Upper lobe of left lung (tissue), 6 donors: ENCODE measurements at places on chromosomes 4 and X.
A peak's percentile ranks its signal among the peaks of the same experiment; 100 is the strongest.

- no peak for DNase-seq
Measured at GRCh38 chr4:2879026-2879425, 35.4 kb downstream of the ADD1 start.

- no peak for DNase-seq
Measured at GRCh38 chrX:46531442-46531841, 13.8 kb downstream of the ZNF674 start.

GRCh38 chr4:36399762-36400353, 118.4 kb downstream of the DTHD1 start:
- no peak for DNase-seq

GRCh38 chrX:39195156-39195555, 393.9 kb downstream of the MID1IP1 start:
- no peak for DNase-seq

- DNase-seq: no peak
Measured at GRCh38 chr4:47933840-47934239, 19.5 kb upstream of the NFXL1 start.

DNA sequence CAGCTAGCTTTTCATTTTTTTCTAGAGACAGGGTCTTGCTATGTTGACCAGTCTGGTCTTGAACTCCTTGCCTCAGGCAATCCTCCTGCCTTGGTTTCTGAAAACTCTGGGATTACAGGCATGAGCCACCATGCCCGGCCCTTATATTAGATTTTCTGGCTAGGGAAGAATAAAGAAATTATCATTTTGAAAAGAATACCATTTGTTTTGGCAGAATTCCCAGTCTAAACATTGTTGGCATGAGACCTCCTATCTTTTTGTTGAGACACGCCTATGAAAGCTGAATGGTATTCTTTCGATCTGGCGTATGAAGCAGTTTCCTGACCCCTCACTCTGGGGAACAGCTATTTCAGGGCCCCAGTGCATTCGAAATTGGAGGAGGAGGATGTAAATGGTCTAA, 107.0 kb downstream of the REPS2 start:
- no peak for DNase-seq

- no peak for DNase-seq
Measured at GRCh38 chr4:69589884-69590283, 49.6 kb downstream of the UGT2A2 start.

DNA sequence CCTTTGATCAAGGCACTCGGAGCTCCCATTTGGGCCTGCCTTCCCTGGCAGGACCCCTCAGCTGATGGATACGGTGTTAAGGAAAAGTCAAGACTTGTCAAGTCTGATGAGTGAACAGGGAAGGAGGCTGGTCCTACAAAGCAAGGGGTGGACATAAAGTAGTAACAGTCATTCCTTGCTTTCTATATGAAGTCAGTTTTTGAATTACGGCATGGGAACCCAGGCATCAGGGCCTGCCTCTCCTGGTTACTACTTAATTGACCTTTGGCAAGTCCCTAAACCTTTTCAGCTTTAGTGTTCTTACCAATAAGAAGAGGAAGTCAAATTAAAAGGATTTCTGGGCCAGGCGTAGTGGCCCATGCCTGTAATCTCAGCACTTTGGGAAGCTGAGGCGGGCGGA, 7.0 kb downstream of the CHST7 start:
- DNase-seq: no peak

GRCh38 chr4:6560416-6561172, 14.4 kb upstream of the MAN2B2 start:
- DNase-seq: peak; percentile 46

GRCh38 chr4:17558941-17559708, 17.9 kb upstream of the LAP3 start:
- DNase-seq: no peak

DNA sequence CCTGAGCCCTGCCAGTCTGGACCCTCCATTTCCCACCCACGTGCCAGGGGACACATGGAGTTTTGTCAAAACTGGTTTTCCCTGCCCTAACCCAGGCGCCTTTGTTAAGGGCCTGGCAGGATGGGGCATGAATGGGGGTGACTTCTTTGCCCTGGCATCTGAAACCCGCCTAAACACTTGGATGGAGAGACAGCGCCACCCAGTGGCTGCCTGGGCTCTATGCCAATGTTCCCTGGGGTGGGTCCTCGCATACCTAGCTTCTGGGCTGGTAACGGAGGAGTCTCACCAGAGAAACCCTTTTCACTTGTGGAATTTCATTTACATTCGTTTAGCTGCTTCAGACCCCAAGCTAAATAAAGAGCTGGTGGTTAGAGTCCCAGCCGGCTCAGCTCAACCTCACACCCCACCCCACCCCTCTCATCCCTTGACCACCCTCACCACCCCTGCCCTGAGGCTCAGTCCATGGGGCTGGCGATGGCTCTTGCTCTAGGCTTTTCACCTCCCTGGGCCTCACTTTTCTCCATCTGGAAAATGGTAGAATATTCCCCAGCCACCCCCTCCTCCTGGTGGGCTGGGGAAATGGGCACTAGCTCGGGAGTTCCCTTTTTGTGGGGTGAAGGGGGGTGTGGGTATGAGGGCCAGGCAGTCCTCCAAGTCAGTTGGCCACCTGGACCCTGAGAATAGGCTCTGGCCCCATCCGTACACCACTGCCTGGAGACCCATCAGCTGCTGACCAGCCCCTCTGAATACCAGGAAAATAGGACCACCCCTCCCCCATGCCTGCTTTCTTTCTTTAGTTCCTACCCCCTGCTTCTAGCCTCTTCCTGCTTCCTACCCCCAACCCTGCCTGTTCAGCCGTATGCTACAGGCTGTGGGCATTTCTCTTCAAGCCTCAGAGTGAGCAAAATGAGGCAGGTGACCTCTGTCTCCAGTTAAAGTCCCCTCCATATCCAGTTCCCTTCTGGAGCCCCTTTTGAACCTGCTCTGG, 57.1 kb upstream of the PJA1 start:
- DNase-seq: peak; percentile 50

DNA sequence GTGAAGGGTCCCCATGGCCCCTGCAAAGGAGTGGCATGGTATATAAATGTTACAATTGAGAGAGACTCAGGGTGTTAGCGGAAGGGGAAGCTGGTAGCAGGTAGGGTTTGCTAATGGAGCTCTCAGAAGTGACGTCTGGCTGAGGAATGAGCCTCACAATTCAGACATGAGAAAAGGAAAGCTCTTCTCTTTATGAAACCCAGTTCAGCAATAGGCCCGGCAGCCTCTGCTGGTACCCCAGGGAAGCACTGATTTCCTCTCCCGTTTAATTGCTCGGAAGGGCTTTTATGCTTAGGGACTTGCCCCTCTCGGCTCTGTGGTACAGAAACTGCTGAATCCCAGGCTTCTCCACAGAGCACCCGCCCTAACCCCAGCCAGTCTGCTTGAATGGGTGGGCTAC, 19.4 kb upstream of the AFAP1 start:
- DNase-seq: no peak

- DNase-seq: no peak
Measured at GRCh38 chrX:55005256-55005655, 5.1 kb downstream of the APEX2 start.

DNA sequence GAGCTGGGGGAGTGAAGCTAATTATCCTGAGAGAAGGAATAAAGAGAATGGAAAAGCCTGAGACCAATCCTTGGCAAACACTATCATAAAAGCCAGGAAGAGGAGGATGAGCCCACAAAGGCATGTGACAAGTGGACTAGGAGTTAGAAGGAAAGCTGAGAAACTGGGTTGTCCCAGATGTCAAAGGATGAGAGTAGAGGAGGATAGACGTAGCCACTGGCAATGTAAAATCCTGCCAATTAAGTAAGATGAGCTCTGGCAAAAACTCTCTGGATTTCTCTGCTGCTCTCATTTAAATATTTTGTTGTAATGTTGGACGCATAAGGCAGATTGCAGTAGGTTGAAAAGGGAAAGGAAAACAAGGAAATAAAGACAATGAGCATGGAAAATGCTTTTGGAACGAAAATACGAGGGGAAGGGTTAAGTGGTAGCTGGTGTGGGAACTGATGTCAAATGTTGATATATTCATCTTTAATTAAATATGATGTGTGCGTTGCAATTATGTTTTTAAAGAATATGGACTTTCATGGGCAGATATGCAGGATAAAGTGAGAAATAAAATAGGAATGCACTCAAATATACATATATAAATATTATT, 14.2 kb upstream of the VEGFC start:
- DNase-seq: no peak
